Peyer's patch (tissue), 4 donors: ENCODE measurements at places on chromosomes 2 and 18. TPM values are rescaled to one million over a fixed set of nuclear protein-coding genes. Genes with fewer than 3 reads are reported as not detected.

GRCh38 chr18:55322178-55322735 is 265.7 kb downstream of the TCF4 start:
- no peaks in the 10 kb centered on the region for H3K4me1 ChIP-seq
- peak overlapping the region; percentile 50 for H3K4me3 ChIP-seq
- no peaks in the 10 kb centered on the region for H3K27me3 ChIP-seq
- H3K36me3 ChIP-seq: no peaks in the 10 kb centered on the region
- DNase-seq: peak; percentile 83

DNA sequence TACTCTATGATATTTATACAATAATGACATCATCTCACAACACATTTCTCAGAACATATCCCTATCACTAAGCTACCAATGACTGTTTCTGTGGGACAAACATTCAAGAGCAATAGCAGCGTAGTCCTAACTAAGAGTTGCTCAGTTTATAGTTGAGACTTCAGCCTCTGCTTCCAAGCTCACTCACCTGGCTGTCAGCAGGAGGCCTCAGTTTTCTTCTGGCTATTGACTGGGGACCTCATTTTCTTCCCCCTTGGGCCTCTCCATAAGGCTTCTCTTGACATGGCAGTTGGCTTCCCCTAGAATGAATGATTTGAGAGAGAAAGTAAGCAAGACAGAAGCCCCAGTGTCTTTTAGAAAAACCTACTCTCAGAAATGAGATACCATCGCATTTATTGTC is 85.9 kb downstream of the ARMC9 start:
- H3K4me3 ChIP-seq: no peak overlapping the region
- H3K36me3 ChIP-seq: no peaks in the 10 kb centered on the region
- no peaks in the 10 kb centered on the region for H3K27me3 ChIP-seq
- H3K27ac ChIP-seq: no peak overlapping the region
- H3K4me1 ChIP-seq: peaks cover under 1% of the 10 kb centered on the region
- DNase-seq: no peak

DNA sequence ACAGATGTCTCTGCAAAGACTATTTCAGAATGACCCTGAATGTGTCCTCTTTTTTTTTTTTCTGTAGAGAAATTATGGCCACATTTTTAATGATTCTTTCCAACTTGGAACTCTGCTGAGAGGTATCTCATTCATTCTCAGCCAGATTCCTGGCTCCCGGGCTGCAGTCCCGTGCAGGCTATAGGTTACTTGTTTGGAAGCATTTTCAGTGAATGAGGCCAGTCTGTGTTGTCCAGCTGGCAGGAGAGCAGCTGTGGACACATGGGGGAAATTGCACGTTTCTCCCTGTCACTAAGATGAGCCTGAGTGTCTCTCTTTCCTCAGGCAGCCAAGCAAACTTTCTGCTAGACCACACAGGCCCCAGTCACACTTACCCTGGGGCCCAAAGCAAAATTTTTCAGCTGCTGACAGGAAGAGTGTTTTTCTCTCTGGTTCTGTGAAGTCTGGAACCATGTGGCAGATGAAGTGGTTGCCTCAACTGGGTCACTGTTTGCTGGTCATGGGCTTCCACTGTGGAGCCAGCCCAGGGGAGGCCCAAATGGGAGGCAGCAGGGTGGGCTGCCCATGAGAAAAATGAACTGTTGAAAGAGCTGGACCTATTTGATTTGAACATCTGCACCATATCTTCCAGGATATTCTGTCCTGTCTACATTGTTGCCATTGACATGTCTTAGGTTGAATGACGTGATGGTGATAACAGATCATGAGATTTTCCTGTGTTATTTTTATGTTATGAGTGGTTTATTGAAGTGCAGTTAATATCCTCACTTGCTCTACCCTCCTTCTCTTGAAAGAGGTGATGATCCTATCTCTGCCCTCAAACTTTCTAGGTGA is 431.2 kb downstream of the LPIN1 start:
- H3K27me3 ChIP-seq: no peaks in the 10 kb centered on the region
- H3K4me3 ChIP-seq: no peak overlapping the region
- H3K27ac ChIP-seq: peak overlapping the region; percentile 23
- H3K36me3 ChIP-seq: no peaks in the 10 kb centered on the region

DNA sequence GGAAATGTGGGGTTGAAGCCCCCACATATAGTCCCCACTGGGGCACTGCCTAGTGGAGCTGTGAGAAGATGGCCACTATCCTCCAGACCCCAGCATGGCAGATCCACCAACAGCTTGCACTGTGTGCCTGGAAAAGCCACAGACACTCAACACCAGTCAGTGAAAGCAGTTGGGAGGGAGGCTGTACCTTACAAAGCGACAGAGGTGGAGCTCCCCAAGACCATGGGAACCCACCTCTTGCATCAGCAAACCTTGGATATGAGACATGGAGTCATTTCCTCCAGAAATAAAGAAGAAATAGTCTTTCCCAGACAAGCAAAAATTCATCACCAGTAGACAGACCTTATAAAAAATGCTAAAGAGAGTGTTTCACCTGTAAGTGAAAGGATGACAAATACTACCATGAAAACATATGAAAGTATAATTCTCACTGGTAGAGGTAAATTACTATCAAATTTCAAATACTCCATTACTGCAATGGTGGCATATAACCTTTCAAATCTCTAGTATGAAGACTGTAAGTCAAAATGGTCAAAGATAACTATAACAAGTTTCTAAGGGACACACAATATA is 152.6 kb upstream of the EPHA4 start:
- no peaks in the 10 kb centered on the region for H3K4me1 ChIP-seq
- H3K4me3 ChIP-seq: no peak overlapping the region
- H3K27me3 ChIP-seq: no peaks in the 10 kb centered on the region

FLACC1 gene
- 7.8 TPM for total RNA-seq
